ENCODE measurements at places on chromosomes 12 and 14.
A peak's percentile ranks its signal among the peaks of the same experiment; 100 is the strongest.

- DNase-seq: peak; percentile 81
Measured at GRCh38 chr12:39990122-39991101, 115.5 kb downstream of the SLC2A13 start.

DNA sequence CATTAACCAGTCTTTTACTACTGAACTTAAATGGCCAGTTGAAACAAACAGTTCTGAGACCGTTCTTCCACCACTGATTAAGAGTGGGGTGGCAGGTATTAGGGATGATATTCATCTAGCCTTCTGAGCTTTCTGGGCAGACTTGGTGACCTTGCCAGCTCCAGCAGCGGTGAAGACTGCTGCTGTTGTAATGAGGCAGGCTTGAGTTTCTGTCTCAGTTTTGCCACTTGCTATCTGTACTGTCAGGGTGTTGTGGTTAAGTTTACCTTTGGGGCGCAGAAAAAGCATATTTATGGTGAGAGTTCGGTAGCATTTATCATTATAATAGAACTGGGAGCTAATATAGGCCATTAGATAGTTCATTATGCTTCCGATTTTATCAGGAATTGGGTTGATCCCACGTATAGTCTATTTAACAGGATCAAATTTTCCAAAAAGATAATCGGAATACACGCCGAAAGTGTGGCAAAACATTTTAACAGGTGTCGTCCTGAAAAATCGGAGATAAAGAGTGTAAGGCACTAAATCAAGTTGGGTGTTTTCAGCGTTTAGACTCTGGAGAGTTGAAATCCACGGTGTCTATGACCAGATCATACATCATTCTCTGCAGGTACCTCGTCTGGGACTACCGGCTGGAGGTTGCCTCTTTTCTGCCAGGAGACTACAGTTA is 688 bp upstream of the NECAP1 start:
- DNase-seq: peak; percentile 47

GRCh38 chr14:30016002-30016401 is 88.4 kb upstream of the PRKD1 start:
- peak; percentile 6 for DNase-seq

GRCh38 chr12:106051853-106052531 is 86.8 kb downstream of the NUAK1 start:
- peak; percentile 46 for DNase-seq

DNA sequence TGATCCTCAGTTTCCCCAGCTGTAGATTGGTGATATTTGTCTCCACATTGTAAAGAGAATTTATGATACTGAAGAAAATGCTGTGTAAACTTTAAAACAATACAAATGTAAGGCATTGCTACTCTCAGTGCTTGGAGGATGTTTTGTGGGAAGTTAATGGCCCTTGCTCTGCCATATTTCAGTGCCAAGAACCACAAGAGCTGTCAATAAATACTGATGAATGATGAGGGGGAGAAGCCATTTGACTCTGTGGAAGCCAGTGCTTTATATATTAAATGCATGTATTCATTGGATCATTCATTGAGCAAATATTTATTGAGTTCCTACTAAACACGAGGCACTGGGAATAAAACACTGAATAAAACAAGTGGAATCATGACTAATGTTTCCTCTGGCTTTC is 30.8 kb downstream of the CACNA1C start:
- DNase-seq: no peak

GRCh38 chr12:64618953-64619590 is 8.8 kb downstream of the RASSF3 start:
- peak; percentile 90 for DNase-seq

DNA sequence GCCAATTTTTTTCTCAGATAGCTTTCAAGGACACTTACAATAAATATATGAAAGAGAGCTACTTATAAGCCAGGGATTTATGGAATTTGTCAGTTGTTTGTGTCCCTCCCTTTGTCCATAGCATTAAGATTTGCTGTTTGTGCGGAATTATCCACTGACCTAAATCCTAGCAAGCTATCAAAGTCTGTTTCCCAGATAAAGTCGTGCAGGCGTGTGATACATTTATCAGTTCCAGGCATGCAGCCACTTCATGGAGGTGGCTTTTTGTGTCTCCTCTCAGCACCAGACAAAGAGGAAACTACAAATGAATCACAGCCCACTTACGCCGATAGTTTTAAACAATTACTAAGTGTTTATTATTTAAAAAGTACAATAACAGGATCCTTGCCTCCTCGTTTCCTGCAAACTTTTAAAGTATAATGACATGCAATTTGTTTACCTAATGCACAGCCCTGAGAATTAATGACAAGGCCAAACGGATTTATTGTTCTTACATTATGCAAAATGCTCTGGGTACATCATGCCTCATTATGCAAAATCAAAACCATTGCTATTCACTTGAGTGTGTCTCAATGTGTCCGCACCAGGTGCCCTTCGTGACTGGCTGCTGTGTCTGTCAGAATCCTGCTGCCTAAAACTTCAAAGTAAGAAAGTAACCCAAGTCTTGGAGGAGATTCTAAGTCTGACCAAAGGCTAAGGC is 423.2 kb downstream of the GLT1D1 start:
- no peak for DNase-seq

DNA sequence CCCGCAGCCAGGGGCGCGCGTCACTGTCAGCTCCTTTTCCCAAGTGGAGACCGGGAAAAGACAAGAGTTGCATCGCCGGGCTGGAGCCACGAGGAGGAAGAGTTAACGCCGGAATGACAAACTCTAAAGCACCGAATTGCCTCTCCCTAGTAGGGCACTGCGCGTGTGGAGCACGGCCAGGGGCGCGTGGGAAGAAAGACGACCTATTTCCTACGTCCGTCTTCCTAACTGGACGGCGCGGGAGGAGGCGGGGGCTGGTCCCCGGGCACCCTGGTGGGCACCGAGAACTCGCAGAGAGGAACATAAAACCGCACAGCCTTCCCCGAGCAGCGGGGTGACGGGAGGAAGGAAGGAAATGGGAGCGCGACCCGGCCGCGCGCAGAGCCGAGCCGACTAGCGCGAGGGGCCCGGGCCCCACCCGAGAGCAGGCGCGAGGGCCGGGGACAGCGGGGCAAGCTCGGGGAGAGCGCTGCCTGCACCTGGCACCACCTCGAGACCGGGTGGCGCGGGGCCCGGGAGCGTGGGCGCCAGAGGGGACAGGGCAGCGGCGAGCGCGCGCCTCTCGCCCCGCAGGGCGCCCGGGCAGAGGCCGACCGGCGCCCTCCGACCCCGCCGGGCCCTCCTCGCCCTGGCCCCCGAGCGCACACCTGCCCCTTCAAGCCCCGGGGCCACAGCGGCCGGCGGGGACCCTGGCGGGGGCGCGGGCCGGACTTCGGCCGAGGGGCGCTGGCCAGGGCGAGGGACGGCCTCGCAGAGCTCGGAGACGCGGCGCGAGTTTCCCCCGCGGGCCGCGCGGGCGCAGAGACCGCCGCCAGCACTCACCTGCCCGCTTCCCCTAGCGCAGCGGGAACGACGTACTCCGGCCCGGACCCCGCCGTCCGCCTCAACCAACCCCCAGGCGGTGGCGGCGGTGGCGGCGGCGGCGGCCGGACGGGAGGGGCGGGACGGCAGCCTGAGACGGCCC is at the start of gene SETD3:
Gene SETD3, minus strand, starts transcription at position 954 of the 964 bp plus-strand sequence. CDS start 15,054 bp downstream, outside the sequence.
- DNase-seq: peak; percentile 86

DNA sequence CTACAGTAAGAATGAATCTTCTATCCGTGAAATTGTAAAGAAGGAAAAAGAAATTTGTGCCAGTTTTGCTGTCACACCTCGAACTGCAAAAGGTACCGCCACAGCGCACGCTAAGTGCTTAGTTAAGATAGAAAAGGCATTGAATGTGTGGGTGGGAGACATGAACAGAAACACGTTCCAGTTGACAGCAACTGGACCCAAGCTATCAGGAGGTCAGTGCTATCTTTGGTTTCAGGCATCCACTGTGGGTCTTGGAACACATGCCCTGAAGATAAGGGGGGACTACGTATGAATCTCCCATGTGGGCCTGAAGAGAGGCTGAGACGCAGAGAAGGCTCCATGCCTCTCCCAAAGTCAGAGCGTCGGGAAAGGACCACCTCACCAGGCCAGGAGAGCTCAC is 9.8 kb downstream of the IFFO1 start:
- DNase-seq: no peak

DNA sequence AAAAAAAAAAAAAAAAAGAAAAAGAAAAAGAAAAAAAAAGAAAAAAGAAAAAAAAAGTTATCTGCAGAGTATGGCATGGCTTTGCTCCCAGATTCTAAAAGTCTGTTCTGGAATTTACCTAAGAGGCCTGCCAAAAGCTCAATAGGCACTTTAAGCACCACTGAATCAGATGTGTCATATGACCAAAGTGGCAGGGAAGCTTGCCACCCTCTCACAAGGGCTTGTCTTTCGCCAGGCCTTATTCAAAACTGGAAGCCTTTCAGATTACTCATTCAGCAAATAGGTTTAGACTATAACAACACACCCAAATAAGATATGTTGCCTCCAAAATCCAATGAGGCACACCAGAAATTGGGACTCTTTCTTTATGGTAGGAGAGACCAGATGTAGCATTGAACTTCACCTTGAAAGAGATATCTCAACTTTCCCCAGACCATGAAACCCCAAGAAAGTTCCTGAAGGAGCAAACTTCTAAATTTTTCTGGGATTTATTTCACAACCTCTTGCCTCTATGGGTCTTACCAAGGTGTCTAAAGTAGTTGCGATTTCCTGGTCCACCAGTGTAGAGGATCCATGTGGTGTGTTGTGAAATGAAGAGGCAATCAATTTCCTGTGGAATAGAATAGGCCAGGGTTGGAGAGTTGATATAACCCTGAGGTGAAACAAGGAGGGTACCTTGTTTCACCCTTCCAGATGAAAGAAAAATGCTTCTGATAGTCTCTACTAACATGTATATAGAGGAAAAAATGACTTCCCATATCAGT is 218.8 kb downstream of the DAD1 start:
- DNase-seq: no peak

GRCh38 chr12:51265024-51265423 is 5.2 kb downstream of the SMAGP start:
- no peak for DNase-seq

DNA sequence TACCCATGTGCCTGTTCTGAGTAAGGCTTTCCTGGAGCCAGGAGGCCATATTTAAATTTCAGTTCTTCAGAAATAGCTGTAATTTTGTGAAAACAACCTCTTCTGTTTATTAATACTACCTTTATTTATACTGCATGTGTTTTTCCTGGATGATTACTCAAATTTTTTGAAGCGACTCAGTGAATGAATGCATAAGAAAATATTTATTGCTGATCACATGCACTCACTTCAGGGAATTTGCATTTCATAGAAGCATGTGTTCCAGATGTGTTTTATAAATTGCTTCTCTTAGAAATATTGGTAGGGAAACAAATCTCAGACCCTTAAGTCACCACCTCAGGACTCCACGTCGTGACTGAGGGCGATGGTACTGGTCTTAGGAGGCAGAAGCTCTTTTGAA is 21.8 kb upstream of the DCN start:
- DNase-seq: no peak

GRCh38 chr12:91098941-91099340 is 12.4 kb downstream of the LUM start:
- DNase-seq: peak; percentile 93

DNA sequence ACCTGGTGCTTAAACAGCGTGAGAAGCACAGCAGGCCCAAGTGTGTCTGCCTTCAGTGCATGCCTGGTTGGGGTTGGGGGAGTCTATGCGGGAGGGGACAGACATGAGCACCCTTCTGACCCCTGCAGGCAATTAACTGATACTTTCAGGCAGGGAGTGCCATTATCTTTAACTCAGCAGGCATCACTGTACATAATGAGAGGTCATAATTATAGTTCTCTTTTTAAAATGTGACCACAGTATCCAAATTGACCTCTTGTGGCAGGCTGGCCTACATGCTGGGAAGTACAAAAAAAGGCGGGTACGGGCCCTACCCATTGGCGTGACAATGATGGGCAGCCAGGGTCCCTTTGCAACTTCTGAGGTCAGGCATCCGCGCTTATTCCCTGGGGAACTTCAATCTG is 209.1 kb downstream of the FOXN3 start:
- DNase-seq: no peak

GRCh38 chr12:95648990-95649791 is 97.9 kb upstream of the USP44 start:
- peak; percentile 53 for DNase-seq

DNA sequence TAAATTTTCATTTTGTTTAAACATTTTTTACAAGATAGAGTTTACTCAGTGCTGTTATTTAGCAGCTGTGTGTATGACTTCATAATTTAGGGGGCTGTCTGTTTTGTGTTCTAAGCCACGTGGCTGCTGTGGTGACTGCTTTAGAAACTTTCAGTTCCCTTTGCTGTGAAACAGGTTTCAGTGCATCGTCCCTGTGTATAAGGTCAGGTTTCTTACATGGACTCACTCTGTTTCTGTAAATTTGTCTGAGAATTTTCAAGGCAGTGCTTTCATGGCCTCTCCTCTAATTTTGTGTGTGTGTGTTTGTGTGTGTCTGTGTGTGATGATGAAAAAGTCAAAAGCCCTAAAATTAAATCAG is 32.4 kb downstream of the BICD1 start:
- peak; percentile 49 for DNase-seq

- no peak for DNase-seq
Measured at GRCh38 chr14:64849940-64850339, 29.8 kb downstream of the SPTB start.

DNA sequence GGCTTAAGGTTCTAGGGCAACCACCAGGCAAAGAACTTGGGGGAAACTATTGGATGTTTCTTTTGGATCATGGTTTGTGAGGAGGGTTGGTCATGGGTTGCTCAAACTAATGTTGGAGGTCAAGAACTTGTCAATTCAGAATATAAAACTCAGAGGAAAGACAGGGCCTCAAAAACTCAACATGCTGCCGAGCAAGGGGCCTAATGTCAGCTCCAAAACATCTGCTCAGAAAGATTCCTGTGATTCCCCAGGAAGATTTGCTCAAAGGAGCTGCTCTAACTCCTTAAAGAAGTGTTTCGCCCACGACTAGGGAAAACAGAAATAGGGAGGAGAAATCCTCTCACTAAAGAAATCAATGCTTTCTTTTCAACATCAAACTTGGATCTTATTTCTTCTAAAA is 3.7 kb upstream of the IGF1 start:
- DNase-seq: no peak

GRCh38 chr12:51887476-51888315 is at the start of gene ANKRD33:
Gene ANKRD33, plus strand, starts transcription at chr12:51888103. Its CDS starts 84 bp downstream, at chr12:51888187.
- DNase-seq: no peak

DNA sequence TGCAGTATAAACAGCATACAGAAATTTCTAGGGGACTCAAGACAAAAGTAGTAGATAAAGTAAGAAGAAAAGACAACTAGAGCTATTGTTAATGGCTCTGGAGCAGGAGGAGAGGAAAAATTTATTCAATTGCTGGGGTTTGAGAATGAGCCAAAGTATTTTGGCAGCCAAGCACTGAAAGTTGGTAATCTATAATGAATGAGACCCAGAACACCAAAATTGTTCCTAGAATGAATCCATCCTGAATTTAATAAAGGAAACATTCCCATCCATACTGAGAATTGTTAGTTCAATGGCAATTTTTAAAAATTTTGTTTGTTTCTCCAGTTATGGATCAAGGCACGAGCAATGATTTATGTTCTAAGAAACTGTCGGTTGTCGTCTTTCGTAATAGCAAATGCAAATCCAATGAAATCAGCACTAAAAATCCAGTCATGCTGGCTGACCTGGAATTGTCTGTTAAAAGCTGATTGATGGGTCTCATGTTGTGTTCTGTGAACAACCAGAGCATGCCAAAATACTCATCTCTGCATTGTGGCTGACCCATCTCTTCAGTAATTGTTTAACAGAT is 170.9 kb upstream of the LMNTD1 start:
- peak; percentile 38 for DNase-seq

GRCh38 chr14:104244221-104245011 is 106.0 kb downstream of the KIF26A start:
- DNase-seq: no peak

GRCh38 chr14:99899578-99900178 is 106.5 kb downstream of the EML1 start:
- peak; percentile 80 for DNase-seq

Measured in adipocyte (in vitro differentiated cells).